GM12865 (cell line): ENCODE measurements at places on chromosomes 5 and 9.
A peak's percentile ranks its signal among the peaks of the same experiment; 100 is the strongest.

DNA sequence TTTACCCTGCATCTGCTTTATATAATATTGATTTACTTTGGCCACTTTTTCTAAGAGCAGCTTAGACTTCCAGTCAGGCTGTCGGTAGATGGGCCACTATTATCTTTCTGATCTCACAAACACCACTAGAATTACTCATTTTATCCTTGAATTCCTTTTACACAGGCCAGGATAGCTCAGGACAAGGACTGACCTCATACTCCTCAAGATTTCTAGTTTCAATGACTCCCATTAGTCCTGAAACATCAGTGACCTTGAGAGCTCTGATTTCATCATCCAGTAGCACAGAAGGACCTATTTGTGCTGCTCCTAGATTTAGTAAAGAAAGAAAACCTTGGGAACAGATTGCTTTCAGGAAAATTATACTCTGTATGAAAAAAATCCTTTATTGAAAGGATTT is 727.9 kb upstream of the PTPRD start:
- DNase-seq: no peak

DNA sequence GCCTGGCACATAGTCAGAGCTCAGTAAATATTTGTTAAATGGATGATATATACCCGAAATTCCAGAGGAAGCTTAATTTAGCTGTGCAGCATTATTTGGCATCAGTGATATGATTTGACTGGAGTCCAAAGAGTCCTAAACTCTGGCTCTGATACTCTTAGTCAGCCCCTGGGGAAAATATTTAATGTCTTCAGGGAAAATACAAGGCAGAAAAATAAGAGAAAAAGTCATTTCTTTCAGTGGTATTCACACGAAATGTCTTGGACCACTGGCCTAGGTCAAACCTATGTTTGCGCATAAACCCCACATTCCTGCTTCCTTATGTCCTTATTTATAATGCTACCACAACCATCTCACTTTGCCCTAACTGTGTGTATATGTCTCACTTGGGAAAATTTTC is 23.8 kb downstream of the GLRA1 start:
- DNase-seq: no peak

GRCh38 chr5:53944981-53945380 is 365.4 kb downstream of the ARL15 start:
- no peak for DNase-seq

DNA sequence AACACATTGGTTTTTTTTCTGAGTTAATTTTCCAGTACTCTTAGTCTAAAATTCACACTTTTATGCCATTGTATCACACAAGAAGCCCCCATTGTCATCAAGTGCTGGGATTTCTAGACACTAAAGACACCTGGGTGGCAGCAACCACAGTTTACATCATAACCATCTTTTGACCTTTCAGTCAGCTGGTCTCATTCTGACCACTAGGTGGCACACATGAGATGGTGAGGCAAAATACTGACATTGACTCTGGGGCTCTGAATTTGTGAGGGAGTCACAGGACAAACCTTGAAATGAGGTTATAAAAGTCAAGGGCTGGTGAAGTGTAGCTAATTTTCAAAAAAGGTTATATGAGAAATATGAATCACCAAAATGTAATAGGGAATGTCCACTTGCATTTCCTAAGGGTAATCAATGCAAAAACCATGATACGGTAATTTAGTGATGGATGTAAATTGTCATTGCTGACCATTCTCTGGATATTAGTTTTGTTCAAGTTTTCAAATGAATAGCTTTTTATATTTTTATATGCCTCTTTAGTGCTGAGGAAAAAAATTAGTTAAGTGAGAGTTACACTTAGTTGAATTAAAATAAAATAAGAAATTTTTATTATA is 229.4 kb downstream of the DMAC1 start:
- DNase-seq: peak; percentile 68

GRCh38 chr5:155728857-155729683 is 597.9 kb upstream of the SGCD start:
- no peak for DNase-seq

- DNase-seq: peak; percentile 85
Measured at GRCh38 chr5:169416583-169417196, 115.8 kb upstream of the SLIT3 start.

DNA sequence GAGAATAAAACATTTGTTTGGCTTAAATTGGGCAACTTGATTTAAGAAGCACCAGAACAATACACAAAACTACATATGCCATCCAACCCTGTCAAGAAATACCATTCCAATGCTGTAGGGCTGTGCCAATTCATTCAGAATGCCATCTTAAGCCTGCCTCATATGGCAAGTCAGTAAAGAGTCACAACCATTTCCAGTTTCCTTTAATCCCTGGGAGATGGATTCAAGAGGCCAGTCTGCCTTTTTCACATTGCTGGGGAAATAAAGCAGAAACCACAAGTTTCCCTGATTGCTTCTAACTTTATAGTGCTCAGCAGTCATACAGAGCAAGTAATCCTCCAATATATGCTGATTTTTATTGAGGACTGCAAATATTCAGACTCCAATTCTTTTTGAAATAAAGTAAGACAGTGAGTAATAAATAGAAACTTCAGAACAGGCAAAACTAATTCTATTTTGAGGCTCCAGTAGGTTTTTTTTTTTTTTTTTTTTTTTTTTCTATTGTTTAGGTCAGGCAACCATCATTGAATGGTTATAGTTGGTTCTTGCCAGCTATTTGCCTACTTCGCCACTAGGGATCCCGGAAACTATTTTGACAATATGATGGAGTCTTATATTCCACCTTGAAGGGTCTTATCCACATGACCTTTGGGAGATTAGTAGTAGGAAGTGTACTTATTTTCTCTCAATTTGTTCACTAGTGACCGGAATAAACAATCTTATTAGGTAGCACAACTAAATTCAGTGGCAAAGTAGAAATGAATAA is 400.9 kb upstream of the MEF2C start:
- DNase-seq: no peak

- DNase-seq: no peak
Measured at GRCh38 chr5:55071413-55071812, 31.0 kb upstream of the GZMA start.

DNA sequence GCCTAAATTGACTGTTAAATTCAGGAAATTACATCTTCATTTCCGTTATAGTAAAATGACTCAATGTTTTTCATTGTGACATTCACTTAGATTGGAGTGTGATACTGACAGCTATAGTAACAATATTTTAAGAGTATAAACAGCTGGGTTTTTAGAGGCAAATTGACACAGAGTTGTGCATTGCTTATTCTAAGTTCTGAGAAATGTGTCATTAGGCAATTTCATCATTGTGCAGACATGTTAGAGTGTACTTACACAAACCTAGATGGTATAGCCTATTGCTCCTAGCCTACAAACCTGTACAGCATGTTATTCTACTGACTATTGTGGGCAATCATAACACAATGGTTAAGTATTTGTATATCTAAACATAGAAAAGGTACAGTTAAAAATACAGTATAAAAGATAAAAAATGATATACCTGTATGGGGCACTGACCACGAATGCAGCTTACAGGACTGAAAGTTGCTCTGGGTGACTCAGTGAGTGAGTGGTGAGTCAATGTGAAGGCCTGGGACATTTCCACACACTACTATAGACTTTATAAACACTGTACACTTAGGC is 132.7 kb downstream of the PDE4D start:
- DNase-seq: peak; percentile 23

DNA sequence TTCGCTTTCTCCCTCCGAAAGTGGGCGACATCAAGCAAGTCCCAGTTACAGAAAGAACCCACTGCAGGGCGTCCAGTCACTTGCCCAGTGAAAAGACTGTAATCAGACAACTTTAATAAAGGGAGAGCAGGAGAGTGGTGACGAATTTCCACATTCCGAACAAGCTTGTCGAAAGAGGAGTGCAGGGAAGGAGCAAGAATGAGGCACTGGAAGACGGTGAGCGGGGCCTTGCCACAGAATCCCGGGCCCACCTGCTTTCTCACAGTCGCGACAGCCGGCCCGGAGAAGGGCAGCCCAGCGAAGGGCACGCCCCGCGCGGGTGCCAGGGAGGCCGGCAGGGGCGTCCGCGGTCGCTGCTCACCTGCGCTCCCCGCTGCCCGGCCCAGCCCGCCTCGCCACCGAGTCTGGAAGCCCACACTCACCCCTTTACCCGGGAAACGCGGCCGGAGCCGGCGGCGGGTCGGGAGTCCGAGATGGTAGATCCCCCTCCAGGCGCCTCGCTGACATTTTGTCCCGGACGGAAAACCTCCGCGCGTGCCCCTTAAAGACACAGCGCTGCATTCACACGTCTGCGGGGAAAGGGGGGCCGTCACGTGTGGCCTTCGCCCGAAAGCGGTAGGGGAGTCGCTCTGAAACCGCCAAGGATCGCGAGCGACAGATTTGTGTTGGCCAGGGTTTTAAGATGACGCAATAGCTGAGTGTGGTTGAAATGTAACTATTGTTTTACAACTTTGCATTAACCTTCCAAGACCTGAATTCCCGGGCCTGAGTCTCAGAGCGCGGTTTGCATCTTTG is at the start of gene ZBED3:
TSS of gene ZBED3 (minus strand) at position 597 of the 795 bp plus-strand sequence. CDS start 9,407 bp downstream, outside the sequence.
- peak; percentile 74 for DNase-seq

DNA sequence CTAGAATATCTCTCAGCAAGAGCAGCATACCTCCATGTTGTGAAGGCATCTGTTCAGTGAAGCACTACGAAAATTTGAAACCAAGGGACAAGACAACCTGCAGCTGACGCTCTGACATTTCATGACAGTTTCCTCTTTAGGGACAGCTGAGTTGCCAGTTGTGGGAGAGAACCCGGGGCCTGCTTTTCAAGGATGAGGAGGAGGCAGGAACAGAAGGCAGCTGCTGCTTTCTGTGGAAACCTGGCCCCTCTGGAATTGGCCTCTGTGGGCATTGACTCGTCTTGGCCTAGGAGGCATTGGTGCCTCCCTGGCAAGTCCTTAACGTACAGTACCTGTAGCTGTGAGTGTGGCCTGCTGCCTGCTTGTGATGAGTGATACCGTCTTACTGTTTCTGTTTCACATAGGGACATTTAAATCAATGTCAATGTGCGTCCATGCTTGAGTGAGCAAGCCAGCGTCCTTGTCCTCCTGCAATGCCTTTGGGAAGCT is 21.6 kb downstream of the SLC46A2 start:
- peak; percentile 52 for DNase-seq

GRCh38 chr9:71349218-71349617 is 227.8 kb upstream of the TRPM3 start:
- no peak for DNase-seq

- DNase-seq: peak; percentile 73
Measured at GRCh38 chr5:139671096-139671841, 23.1 kb downstream of the CXXC5 start.

DNA sequence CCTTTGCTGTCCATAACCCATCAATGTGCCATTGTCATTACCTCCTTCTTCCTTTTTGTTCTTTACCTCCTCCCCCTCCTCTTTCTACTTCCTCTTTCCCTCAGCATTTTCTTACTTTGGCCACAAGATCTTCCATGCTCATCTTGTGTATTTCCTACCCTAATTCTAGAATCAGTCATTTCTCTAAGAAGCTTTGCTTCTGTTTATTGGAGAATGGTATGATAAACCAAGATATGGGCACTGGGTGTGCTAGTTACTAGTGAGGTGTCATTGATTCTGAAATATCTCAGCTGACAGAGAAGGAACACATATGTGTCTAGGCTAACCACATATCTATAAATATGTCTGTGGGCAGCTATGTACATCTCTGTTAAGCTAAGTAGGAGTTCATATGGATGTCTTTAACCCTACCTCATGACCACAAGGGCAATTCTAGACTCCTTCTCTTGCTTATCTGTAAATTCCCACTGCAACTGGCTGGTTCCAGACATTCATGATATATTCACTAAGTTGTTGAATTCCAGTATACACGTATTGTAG is 2051.3 kb upstream of the CDH9 start:
- DNase-seq: no peak

DNA sequence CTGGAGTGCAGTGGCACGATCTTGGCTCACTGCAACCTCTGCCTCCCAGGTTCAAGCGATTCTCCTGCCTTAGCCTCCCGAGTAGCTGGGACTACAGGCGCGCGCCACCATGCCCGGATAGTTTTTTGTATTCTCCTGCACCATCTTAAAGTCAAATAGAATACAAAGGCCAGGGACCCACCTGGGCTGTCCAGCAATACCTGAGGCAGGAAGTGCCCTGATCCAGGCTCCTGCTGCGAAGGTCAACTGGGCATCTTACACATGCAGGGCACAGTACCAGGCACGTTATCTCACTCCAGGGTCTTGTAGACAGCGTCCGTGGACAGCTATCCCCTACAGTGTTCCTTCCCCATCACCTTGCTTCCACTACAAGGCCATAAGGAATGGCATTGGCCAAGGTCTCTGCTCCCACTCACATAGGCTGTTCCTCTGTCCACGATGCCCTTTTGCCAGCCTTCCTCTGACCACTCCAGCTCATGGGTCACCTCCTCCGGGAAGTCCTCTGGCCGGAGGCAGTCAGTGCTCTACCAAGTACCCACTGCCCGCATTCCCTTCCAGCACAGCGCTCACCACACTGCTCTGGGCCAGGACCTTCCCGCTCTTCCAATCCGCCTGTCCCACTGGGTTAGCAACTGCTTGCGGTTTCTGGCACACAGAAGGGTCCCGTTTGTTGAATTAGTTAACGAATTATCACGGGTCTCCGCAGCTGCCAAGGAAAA is 978 bp downstream of the P4HA2 start:
- DNase-seq: no peak

DNA sequence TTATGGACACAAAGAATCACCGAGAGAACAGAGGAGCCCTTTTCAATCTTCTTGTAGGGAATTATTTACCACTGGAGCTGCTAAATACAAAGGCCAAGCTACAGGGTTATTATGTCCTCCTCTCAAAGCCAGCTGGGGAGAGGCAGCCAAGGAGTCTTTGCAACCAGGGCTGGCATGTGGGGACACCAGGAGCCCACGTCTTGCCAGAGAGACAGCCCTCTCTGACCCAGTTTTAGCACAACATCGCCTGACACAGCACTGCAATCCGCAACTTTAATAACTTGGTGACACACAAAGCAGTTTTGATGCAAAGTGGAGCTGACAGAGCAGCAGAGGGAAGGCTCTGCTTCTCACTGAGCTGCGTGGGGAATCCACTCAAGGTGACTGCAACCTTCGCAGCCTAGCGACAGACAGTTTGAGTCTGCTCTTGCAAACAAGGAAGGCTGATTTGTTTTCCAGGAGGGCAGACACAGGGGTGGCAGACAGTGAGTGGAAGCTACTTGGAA is 33.6 kb downstream of the TLR4 start:
- DNase-seq: no peak

GRCh38 chr9:108056084-108056804 is 566.7 kb upstream of the KLF4 start:
- DNase-seq: no peak

DNA sequence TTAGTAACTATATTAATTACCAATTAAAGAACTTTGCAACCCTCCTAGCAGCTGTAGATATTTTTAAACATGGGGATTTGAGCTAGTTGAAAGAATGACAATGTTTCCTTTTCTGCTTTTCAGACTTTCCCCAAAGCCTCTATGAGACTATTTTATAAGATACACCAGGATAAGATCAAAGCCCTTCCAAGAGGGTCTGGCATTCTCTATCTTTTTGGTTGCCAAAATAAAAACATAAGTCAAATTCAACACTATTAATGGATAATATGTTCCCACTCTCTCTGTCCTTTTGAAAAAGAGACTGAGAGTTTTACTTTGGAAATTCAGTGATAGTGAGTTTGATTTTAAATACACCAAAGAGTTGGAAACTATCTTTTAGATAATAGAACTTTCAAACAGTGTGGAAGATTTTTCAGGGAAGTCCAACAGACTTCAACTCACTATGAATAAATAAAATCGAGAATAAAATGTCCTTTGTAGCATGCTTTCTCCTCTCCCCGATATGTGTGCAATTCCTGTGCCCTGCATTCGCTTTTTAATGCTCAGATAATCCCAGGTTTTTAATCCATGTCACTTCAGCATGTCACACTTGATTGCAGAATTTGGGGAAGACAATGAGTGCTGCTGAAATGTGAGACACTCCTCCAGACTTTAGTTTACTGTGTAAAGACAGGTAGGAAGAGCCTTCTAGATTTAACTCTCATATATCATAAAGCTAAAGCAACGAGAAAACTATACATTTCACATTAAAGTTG is 1095.7 kb upstream of the DMAC1 start:
- DNase-seq: no peak
